ENCODE measurements at places on chromosomes 5 and 9.

DNA sequence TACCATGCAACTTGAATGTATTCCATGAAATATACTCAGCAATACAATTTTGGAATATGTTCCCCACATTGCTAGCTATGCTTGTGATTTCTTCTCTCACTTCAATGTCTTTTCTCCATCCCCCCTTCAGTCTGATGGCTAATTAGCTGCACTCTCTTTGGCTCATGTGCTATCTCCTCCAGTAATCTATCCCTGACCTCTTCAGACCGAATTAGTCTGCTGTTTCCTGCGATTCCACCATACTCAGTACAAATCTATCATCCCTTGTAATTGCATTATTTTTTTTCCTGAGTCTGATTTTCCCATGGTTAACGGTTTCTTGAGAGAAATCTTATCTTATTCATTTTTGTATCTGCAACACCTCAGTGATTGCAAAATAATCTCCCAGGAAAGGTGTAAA lies 360.7 kb upstream of the CDH10 start:
- no peak for DNase-seq

GRCh38 chr5:29131285-29131684 lies 2062.2 kb upstream of the CDH6 start:
- no peak for DNase-seq

DNA sequence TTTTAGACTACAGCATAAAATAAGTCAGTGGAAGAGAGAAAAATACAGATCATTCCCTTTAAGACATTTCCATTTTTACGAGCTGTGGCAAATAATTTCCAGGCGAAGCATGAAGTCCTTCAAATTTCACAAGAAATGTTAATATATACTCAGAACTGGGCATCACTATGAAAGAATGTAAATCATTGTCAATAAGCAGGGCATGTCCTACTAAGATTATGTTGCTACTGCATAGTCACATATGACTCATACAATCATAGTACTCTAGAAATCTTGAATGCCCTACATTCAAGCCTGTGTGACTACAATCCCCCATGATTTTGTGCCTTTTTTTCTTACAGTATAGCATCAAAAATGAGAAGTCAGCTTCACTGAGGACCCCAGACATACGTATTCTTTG lies 485.2 kb upstream of the FTMT start:
- no peak for DNase-seq

- DNase-seq: no peak
These were observed 11.8 kb upstream of the SEMA5A start for GRCh38 chr5:9557696-9558095.

Measured in activated T-cell treated with anti-CD3 and anti-CD28 coated beads, Interleukin-2, amount 50 U/mL, for 24 hours (primary cell).